ENCODE measurements at places on chromosomes 5 and 9. TPM values are rescaled to one million over a fixed set of nuclear protein-coding genes. Genes with fewer than 3 reads are reported as not detected.

DNA sequence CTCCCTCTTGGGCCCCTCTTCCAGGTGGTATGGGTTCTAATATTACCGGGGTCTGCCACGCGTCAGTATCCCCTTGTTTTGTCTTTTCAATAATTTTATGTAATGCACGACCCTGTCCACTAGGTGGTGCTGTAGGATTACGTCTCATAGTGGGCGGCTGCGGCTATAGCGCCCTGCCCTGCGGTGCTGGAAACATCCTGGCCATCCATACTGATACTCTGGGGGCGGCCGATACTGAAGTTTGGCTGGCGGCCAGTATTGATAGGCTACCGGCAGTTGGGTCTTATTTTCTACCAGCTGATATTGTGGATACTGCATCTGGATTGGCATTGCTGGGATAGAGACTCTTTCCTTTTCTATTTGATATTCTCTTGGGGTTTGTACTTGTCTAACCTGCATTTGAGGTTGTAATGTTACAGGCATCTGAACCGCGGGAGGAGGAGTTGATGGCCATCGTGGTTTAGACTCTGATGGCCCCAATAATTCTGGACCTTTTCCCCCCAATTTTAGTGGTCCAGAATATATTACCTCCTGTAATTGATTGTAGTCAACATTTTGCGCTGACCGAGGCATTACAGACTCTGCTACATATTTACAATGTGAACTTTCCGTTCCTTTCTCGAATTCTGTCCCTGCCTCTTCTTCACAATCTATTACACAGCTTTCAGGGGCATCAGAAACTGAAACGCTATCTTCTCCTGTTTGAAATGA lies 3.3 kb upstream of the TMEM141 start:
- DNase-seq: peak; percentile 86

DNA sequence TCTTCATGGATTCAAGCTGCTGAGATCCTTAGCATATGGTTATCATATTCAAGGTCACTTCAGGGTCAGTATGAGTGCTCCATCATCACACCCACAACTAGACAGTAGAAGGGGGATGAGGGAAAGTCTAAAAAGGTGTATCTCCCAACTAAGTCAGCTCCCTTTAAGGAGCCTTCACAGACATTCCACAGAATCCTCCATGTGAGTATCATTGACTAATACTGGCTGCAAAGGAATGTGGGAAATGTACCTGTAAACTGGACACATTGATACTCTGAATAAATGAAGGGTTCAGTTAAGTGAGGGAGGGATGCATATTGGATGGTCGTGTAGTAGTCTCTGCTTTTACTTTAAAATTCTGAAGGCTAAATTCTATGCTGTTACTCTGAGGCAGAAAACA lies 330.7 kb downstream of the LRRC70 start:
- no peak for DNase-seq

- no peak for DNase-seq
These were observed 84.2 kb upstream of the ERCC6L2 start for GRCh38 chr9:95791286-95791685.

DNA sequence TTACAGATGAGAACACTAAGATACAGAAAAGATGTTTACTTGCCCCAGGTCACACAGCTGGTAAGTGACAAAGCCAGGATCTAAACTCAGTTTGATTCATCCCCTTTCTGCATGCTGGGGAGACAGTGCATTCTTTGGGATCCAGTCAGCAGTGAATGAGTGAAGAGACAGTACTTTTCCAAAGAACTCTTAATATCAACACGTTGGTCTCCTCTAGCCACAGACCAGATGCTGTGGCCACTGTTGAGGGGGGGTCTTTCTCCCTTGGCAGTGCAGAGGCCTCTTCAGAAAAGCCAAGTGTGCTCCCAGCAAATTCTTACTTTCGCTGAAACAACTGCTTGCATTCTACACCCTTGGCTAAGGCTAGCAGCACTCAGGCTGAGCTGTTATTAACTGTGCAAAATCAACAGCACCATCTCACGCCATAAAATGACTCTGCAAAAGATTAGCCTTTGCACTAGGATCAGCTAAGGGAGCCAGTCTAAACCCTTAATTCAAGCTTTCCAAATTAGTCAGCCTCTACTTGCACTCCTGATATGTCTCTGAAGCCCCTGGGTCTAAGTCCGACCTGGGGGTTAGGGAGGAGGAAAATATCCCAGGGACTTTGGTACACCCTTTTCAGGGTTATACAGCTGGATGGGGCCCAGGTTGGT lies 4.8 kb upstream of the TMEM171 start:
- no peak for DNase-seq

- no peak for DNase-seq
These were observed 106.0 kb upstream of the RPS23 start for GRCh38 chr5:82384034-82384750.

DNA sequence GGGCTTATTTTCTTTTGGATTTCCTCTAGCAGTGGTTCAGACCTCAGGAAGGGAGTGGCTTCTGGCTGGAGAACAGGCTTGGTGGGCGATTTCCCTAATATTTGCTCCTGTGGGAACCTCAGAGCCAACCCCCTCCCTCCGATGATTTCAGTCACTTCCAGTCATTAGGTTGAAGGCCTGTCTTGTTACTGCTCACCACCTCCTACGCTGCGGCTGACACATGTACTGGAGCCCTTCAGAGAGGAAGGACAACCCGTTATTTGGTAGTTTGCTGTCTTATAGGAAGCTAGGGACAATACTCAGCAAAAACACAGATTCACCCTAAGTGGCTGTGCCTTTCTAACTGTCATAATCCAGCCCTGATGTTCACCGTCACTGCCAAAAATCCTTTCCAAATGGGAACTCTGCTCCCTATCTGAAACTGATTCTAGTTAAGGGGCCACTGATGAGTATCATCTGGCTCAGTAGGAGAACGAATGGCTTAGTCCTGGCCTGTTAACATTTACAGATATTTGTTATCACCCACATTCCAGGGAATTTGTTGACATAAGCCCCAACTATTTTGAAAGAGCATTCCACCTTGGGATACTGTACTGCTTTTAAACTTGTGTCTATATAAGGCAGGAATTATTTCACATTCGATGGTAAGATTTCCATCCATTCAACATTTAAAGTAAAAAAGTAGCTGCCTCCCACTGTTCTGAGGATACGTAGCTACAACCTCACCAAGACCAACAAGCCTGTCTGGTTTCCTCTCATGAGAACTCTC lies 29.3 kb upstream of the ANKH start:
- DNase-seq: no peak

DNA sequence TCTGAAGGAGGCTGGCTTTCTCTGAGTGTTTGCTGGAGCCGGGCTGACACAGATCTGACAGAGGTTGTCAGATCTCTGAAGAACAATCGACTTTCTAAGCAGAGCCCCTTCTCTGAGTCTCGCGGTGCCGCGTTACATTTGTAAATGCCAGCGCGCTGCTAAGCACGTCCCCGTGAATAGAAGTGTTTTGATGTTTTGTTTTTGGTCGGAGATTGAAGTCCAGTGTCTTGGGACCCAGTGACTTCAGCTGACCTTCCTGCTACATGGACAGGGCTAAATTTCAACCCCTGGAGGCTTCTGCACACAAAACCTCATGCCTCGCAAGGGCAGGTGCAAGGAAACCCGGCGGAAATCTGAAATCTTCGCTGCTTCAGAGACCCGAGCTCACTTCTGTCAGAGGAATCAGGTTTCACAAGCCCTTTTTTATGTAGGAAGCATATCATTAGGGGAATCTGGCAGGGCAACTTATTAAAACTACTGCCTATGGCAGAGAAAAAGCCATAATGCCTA lies 27.2 kb downstream of the NEUROG1 start:
- no peak for DNase-seq

DNA sequence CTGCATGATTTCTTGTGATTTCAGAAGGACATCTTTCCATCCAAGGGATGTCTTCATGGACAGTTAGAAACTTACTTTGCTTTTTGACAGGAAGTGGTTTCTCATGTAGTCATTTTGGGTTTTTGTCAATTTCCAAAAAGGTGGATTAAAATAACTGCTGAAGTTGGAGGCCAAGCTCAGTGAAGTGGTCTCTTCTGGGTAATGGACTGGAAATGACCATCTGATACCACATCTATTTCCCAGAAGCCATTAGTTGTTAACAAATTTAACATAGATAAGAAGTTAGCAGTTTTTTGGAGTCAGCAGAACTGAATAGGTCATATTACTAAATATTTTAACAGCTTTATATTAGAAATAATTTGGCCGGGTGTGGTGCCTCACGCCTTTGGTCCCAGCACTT lies 86.2 kb upstream of the MYO10 start:
- DNase-seq: no peak

DNA sequence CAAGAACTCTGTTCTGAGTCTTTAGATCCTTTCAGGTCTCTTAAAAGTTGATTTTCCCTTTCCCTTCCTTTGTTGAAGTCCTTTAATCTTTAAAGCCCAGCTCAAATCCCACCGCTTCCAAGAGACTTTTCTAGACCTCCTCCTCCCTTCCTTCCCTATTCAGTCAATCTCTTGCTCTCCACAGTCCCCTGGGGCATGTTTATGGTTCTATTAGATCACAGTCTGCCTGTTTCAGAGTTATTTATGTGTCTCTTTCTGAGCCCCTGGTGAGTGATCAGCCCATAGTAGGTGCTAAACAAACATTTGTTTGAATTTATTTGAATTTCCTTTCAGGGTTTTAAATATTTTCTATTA lies 7.2 kb upstream of the ARSI start:
- DNase-seq: no peak

- no peak for DNase-seq
These were observed 58.6 kb downstream of the SLC22A5 start for GRCh38 chr5:132428147-132428482.

DNA sequence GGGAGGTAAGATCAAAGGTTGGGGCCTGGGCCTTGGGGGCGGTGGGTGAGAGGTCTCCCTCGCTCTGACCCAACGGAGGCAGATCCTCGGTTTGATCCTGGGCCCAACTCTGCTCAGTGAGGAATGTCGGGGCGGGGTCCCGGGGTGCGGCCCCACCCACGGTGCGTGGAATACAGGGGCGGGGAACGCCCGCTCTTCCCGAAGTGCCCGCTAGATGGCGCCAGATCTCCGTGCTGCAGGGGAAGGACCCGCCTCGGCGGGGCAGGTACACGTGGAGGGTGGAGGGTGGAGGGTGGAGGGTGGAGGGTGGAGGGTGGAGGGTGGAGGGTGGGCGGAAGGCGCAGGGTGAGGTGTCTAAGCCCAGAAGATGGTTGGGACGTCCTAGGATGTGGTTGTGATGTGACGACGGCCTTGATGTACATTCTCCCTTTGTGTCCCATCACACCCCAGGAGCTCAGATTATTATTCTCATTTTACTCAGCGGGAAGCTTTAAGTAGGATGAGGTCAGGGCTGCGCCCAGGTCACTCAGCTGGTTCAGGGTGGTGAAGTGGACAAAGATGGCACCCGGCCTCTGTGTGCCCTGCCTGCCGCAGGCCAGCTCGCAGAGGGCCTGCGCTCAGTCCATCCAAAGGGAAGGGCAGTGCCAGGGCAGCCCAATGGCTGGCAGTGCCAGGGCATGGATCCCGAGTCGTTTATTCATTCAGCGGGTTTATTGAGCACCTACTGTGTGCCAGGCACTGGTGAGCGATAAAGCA lies 9.4 kb upstream of the RPS14 start:
- DNase-seq: no peak

DNA sequence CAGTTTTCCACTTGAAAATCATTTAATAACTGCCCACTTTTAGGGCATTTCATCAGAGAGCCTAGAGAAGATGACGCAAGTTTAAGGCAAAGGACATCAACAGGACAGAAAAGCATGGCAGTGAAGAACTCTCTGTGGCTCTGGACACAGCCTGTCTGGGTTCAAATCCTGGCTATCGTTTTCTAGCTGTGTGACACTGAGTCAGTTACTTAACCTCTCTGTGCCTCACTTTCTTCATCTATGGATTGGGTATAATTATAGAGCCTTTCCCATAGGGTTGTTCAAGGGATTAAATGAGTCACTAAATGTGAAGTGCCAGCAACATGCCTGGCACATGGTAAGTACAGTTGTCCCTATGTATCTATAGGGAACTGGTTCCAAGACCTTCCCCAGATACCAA lies 6.7 kb downstream of the MYO10 start:
- no peak for DNase-seq

GRCh38 chr5:59416451-59416850 lies 477.1 kb downstream of the PDE4D start:
- DNase-seq: no peak

- no peak for DNase-seq
These were observed 103.2 kb downstream of the VAV2 start for GRCh38 chr9:133888809-133889491.

SPATA31A3 gene
- polyA plus RNA-seq: not detected

CFAP90 gene
- 3.8 TPM for polyA plus RNA-seq

IFNE gene
- polyA plus RNA-seq: 0.19 TPM

FRMD3 gene
- 1.8 TPM for polyA plus RNA-seq

SAXO1 gene
- polyA plus RNA-seq: 0.14 TPM

MAMDC4 gene
- polyA plus RNA-seq: 5.4 TPM

Data from left lung (tissue), 14 donors.